ENCODE measurements at places on chromosomes 2 and 18. TPM values are rescaled to one million over a fixed set of nuclear protein-coding genes. Genes with fewer than 3 reads are reported as not detected.

- no peaks in the 10 kb centered on the region for H3K27me3 ChIP-seq
- DNase-seq, result no peak
- H3K27ac ChIP-seq, result no peak overlapping the region
These were observed 382.7 kb upstream of the KLHL29 start for GRCh38 chr2:23002234-23002633.

- H3K4me3 ChIP-seq, result peak overlapping the region; percentile 20
- H3K4me1 ChIP-seq, result peaks cover 100% of the 10 kb centered on the region
- H3K27ac ChIP-seq, result peak overlapping the region; percentile 66
- no peaks in the 10 kb centered on the region for H3K36me3 ChIP-seq
- H3K27me3 ChIP-seq, result no peaks in the 10 kb centered on the region
These were observed 31.7 kb downstream of the LPIN2 start for GRCh38 chr18:2981212-2981728.

- no peak overlapping the region for H3K4me3 ChIP-seq
- no peak overlapping the region for H3K27ac ChIP-seq
- H3K27me3 ChIP-seq, result no peaks in the 10 kb centered on the region
- DNase-seq, result no peak
- H3K36me3 ChIP-seq, result peaks cover 4% of the 10 kb centered on the region
These were observed 196.1 kb downstream of the SETBP1 start for GRCh38 chr18:44876755-44877154.

The AFF3 gene
- total RNA-seq, result 92.2 TPM

The WNT10A gene
- 7.9 TPM for total RNA-seq

The DPYSL5 gene
- not detected for total RNA-seq

The TMEM247 gene
- not detected for total RNA-seq

DNA sequence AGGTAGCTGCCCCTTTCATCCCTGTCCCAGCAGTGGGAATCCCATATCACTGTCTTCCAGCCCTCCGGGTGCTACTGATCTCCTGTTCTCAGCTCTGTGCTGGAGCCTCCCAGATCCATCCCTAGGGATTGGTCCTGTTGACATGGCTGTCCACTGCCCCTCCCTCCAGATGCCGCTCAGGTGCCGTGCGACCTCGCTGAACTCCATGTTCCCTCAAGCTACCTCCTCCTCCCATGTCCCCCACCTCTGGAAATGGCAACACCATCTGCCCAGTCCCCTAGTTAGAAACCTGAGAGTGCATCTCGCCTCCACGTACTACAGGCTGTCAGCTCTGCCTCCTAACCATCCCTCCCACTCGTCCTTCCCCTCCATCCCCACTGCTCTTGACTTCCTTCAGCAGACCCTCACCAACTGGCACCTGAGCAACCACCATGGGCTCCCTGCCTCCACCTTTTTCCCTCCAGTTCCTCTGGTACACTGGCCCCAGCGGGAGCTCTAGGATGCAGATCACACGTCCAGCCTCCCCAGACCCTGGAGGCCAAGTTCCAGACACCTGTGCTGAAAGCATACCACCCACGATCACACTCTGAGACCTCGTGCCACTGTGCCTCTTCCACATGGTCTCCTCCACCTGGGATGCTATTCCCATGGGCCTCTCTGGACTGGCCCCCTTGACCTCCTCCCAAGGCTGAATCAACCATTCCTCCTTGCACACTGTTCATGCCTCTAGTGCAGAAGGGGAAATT, 106.8 kb downstream of the KLHL29 start:
- peaks cover 4% of the 10 kb centered on the region for H3K4me1 ChIP-seq
- no peaks in the 10 kb centered on the region for H3K27me3 ChIP-seq
- DNase-seq, result peak; percentile 70
- H3K36me3 ChIP-seq, result no peaks in the 10 kb centered on the region

The PRSS56 gene
- total RNA-seq, result not detected

GRCh38 chr2:43194121-43194869, 32.1 kb downstream of the ZFP36L2 start:
- no peaks in the 10 kb centered on the region for H3K36me3 ChIP-seq
- H3K4me3 ChIP-seq, result no peak overlapping the region
- H3K4me1 ChIP-seq, result peaks cover 54% of the 10 kb centered on the region
- peak overlapping the region; percentile 63 for H3K27ac ChIP-seq
- H3K27me3 ChIP-seq, result no peaks in the 10 kb centered on the region

The CDH20 gene
- total RNA-seq, result not detected

The PSMA8 gene
- not detected for total RNA-seq

DNA sequence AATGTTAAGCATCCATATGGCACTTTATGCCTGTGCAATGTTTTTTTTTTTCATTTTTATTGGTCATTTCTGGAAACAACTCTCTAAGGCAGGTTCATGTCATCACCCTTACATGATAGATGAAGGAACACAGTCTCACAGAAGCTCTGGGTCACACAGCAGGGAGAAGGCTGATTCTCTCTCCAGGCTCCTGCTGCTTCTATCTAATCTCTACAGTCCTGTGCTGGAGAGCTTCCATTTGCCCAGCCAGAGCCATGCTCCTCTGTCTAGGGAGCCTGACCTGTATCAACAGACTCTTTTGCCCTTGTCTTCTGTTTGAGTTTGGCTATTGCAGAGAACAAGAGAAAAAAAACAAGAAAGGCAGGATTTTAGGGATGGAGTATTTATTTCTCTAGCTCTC, 584.8 kb downstream of the MBD2 start:
- H3K4me1 ChIP-seq, result no peaks in the 10 kb centered on the region
- no peak for DNase-seq
- no peaks in the 10 kb centered on the region for H3K27me3 ChIP-seq
- H3K27ac ChIP-seq, result no peak overlapping the region

GRCh38 chr18:22471546-22472131, 53.9 kb upstream of the CTAGE1 start:
- H3K4me1 ChIP-seq, result no peaks in the 10 kb centered on the region
- no peaks in the 10 kb centered on the region for H3K36me3 ChIP-seq
- H3K27ac ChIP-seq, result no peak overlapping the region
- H3K27me3 ChIP-seq, result no peaks in the 10 kb centered on the region
- H3K4me3 ChIP-seq, result no peak overlapping the region
- DNase-seq, result no peak

GRCh38 chr2:207408086-207408794, 121.5 kb upstream of the CREB1 start:
- H3K4me1 ChIP-seq, result no peaks in the 10 kb centered on the region
- no peaks in the 10 kb centered on the region for H3K27me3 ChIP-seq
- H3K4me3 ChIP-seq, result no peak overlapping the region
- no peak overlapping the region for H3K27ac ChIP-seq
- DNase-seq, result no peak

- H3K4me3 ChIP-seq, result no peak overlapping the region
- peaks cover 3% of the 10 kb centered on the region for H3K4me1 ChIP-seq
- H3K36me3 ChIP-seq, result no peaks in the 10 kb centered on the region
- DNase-seq, result no peak
These were observed 14.1 kb downstream of the MERTK start for GRCh38 chr2:111912547-111912946.

DNA sequence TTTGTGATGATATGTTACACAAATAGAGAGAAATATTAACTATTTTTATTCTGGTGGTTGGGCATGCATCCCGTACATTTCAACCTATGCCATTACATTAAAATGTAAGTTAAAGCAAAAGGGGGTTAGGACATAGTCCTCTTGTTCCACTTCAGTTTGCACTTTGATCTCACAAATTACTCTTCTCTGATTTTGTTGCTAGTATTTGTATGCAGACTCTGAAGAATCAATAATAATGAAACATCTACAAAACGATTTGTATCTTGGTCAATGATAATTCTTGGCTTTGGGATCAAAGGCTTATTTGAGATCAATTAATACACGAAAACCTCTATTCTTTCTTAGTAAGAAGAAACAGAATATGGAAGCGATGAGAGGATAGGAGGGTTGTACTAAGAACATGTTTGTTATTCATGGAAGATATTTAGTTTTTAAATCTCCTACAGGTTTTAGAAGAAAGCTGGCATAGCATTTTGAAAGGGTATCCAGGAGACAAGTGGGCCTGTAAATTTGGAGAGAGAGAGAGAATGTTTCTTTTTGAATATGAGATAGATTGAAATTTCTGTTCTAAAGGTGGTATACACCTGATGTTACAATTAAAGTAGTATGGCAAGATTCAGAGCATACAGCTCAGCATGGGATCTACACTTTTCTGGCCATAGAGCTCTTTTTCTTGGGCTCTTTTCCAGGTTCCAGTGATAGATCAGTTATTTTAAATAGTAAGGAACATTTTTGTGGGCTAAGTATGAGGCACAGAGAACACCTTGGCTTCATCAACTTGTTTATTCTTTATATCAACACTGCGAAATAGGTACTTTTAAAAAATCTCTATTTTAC, 347.9 kb downstream of the PTPRM start:
- no peak overlapping the region for H3K4me3 ChIP-seq
- H3K27ac ChIP-seq, result no peak overlapping the region
- H3K4me1 ChIP-seq, result no peaks in the 10 kb centered on the region
- DNase-seq, result no peak
- H3K36me3 ChIP-seq, result no peaks in the 10 kb centered on the region

DNA sequence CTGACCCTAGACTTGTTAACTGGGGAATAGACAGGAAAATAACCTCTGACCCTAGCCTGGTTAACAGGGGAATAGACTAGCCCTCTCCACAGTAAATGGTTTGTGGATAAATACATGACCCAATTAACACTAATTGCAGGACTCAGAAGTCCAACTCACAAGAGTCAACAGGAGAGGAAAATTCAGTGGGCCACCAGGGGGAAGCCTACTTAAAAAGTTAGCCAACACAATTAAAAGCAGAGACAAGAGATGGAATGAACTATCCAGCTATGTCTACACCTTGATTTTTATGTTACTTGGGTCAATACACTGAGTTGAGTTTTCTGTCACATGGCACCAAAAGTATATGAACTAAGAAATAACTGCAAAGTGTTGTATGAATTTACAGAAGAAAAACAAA, 158.8 kb upstream of the SLC39A10 start:
- no peaks in the 10 kb centered on the region for H3K4me1 ChIP-seq
- H3K36me3 ChIP-seq, result no peaks in the 10 kb centered on the region
- no peaks in the 10 kb centered on the region for H3K27me3 ChIP-seq
- DNase-seq, result no peak
- no peak overlapping the region for H3K4me3 ChIP-seq
- H3K27ac ChIP-seq, result no peak overlapping the region

The UGT1A3 gene
- not detected for total RNA-seq

The AQP12B gene
- 0.95 TPM for total RNA-seq

The DNAH6 gene
- total RNA-seq, result 0.06 TPM

DNA sequence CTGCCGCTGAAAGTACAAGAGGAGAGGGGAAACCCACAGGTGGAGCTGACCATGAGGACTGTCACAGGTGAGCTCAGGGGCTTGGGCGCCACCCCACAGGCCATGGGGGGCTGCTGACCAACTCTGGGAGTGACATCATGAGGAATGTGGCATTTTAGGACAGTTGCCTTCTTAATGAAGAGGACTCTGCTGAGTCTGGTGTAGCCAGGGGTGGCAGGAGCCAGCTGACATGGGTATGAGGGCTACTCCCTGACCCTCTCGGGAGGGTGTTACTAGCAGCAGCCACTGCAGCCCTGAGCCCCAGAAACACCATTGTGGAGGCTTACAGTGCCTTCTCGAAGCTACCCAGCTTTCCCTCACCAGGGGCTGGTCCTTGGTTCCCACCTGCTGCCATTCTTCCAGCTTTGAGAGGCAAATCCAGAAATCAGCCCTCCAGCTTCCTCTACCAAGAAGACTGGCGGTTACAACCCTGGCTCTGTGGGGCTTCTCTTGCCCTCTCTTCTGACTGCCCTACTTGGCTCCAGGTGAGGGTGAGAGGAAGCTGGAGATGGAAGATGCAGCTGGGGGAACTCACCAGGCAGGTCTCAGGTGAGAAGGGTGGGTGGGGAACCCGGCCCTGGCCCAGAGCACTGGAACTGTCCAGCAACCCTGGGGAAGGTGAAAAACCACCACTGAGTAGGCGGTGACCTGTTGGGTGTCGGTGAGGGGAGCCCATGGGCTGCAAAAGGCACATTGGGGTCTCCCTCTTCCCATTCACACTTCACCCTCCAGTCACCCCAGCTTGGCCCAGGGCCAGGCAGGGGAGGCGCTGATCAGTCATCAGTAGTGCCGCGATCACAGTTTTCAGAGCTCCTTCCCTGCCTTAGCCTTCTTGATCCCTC, 98.5 kb downstream of the MCFD2 start:
- H3K27me3 ChIP-seq, result no peaks in the 10 kb centered on the region
- H3K36me3 ChIP-seq, result no peaks in the 10 kb centered on the region
- no peaks in the 10 kb centered on the region for H3K4me1 ChIP-seq
- peak overlapping the region; percentile 37 for H3K27ac ChIP-seq
- peak; percentile 64 for DNase-seq

DNA sequence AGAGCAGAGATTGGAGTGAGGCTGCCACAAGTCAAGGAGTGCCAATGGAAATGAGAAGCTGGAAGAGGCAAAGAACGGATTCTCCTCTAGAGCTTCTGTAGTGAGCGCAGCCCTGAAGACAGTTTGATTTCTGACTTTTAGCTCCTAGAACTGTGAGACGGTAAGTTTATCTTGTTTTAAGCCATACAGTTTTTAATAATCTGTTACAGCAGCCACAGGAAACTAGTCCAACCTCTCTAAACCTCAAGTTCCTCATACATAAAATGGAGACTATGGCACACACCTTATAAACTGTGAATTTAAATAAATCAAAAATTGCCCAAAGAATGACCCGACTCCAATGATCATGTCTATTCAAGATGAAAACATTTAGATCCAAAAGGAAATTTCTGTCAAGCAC, 596.5 kb downstream of the BCL11A start:
- H3K27ac ChIP-seq, result no peak overlapping the region
- no peak overlapping the region for H3K4me3 ChIP-seq
- H3K4me1 ChIP-seq, result no peaks in the 10 kb centered on the region
- no peak for DNase-seq
- no peaks in the 10 kb centered on the region for H3K27me3 ChIP-seq

DNA sequence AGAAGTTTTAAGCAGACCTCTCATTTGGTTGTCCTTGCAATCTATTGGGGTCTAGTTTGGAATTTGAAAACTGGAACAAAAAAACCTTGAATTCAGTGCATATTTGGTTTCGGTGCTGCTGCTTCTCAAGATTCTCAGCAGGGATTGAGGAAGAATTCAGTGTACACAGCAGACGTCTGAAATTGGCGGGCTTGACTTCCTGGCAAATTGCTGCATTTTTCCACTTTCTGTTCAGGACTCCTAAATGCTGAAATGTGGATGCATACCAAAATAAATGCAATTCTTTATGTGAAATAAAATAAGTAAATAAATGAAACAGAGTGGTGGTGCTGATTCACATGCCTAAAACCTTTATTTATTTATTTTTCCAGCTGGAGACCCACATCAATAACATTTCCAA, 332.4 kb upstream of the KYNU start:
- H3K36me3 ChIP-seq, result no peaks in the 10 kb centered on the region
- H3K27me3 ChIP-seq, result no peaks in the 10 kb centered on the region
- DNase-seq, result no peak
- H3K4me1 ChIP-seq, result no peaks in the 10 kb centered on the region
- H3K27ac ChIP-seq, result no peak overlapping the region

DNA sequence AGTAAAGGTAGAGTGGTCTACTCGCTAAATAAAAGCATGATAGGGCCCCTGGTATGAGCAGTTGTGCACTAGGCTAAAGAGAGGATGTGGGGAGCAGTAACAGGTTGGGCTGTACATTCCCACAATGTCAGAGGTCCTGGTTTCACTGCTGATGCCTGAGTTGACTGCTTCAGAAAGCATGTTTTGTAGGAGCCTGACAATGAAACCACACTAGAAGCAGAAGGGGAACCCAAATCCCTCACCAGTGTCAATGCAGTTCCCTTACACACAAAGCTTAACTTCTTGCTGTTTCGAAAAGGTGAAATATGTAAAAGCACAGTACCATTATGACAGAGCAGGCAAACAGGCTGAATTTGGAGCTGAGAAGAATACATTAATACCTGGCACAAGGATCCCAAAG, 291.7 kb upstream of the KYNU start:
- H3K36me3 ChIP-seq, result no peaks in the 10 kb centered on the region
- no peak overlapping the region for H3K4me3 ChIP-seq
- H3K4me1 ChIP-seq, result no peaks in the 10 kb centered on the region
- no peak for DNase-seq
